Activated gamma-delta T cell treated with anti-CD3 and anti-CD28 coated beads, Interleukin-2, amount 50 U/mL, for 16 hours (primary cell): ENCODE measurements at places on chromosomes 2 and 18.

GRCh38 chr2:84855731-84856130, 25.2 kb downstream of the TRABD2A start:
- DNase-seq: no peak

GRCh38 chr2:18701546-18701945, 112.2 kb upstream of the NT5C1B start:
- DNase-seq: no peak

- DNase-seq: no peak
These were observed 8.8 kb downstream of the HDAC4 start for GRCh38 chr2:239392072-239392357.

- DNase-seq: no peak
These were observed 111.4 kb downstream of the THADA start for GRCh38 chr2:43484323-43484930.

DNA sequence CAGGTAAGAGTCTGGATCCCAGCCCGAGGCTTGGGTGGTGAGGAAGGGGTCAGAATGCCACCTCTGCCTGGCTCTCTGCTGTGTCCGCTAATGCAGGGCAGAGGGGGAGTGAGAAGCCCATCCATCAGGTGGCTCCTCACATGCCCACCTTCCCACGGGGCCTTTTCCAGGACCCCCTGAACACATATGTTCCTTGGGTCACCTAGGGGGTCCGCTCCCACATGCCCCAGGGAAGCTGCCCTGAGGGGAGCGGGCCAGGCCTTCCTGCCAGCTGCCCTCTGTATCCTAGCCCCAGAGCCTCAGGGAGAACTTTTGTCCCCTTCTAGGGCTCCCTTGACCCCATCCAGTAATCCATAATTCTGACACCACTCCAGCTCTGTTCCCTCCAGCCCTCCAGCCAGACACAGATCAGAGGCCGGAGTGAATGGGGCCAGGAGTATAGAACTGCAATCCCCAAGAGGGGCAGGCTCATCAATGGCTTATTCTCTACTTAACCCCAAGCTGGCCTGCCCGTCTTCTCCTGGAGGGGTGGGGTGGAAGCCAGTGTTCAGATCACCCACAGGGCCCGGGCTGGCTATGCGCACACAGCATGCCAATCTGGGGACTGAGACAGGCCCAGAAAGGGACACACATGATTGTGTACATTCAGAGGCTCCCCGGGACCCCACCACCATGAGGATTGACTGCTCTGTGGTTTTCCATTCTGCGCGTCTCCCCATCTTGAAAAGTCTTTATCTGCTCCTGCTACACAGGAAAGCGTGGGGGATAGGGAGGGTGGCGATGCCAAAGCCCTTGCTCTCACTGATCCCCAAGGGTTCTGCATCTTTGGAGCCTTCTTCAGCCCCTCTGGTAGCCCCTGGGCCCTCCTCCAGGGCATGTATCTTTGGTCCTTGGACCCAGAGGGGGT, 1.1 kb downstream of the EMILIN1 start:
- DNase-seq: no peak

DNA sequence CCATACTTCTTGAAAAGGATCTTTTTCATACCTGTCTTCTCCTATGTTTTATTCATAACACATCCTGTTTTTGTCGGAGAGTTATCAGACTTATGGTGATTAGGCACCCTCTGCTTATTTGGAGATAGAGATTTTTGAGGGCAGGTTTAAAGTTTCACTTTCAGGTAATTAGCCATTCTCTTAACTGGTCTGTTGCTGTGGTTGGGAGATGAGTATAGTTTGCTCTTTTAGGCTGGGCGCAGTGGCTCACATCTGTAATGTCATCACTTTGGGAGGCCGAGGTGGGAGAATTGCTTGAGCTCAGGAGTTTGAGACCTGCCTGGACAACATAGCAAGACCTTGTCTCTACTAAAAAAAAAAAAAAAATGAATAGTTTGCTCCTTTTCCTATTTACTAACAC, 25.3 kb downstream of the SFTPB start:
- no peak for DNase-seq

DNA sequence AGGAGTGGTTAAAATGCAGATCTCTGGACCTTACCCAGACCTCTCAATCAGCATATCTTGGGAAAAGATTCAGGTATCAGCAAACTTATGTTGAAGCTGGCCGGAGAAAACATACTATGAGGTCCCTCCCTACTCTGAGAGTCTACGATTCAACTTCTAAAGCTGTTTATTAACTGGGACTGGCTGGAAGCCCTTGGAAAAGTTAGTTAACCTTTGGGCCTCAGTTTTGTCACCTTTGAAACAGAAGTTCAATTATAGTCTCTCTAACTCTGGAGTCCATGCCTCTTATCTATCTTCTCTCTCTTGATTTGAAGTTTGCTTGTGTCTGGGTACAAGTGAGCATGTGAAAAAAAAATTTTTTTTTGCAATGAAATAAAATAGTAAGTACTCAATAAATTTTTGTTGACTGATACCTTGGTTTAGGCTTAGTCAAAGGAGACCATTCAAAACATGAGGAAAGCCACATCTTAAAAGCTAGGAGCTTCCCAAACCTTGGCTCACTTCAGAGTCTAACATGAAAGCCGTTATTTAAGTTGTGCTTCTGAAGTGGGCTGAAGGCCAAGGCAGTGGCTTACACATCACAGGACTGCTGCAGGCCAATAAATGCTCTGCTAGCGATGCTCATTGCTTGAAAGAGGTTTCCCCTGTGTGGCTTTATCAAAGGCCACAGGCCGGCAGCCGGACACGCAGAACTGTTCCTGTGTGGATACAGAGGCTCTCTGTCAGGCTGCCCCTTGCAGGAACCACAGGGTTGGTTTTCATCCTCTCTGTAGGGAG, 110.6 kb upstream of the FAM136A start:
- no peak for DNase-seq

DNA sequence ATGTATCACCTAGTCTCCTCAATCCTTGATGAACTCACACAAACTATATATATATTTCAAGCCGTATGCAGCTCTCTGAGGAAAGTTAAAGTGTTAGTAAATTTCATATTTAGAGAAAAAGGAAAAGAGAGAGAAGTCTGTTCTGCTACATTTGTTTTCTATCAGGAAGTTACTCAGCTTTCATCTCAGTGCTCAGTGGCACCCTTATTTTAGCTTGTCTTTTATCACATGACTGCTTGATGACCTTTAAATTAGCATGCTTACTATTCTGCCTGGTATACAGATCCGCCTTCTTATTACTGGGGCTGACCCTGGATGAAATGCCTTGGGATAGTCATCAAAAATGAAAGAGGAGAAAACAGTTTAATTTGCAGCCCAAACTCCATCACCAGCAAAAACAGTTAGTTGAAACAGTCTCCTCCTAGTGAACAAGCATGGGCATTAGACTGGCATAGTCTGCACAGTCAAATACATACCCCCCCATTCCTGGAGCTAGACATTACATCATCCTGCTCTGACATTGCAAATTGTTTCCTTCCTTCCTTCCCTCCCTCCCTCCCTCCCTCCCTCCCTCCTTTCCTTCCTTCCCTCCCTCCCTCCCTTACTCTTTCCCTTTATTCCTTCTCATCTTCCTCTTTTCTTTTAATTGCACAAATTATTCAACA, 215.7 kb downstream of the TMEM182 start:
- no peak for DNase-seq

DNA sequence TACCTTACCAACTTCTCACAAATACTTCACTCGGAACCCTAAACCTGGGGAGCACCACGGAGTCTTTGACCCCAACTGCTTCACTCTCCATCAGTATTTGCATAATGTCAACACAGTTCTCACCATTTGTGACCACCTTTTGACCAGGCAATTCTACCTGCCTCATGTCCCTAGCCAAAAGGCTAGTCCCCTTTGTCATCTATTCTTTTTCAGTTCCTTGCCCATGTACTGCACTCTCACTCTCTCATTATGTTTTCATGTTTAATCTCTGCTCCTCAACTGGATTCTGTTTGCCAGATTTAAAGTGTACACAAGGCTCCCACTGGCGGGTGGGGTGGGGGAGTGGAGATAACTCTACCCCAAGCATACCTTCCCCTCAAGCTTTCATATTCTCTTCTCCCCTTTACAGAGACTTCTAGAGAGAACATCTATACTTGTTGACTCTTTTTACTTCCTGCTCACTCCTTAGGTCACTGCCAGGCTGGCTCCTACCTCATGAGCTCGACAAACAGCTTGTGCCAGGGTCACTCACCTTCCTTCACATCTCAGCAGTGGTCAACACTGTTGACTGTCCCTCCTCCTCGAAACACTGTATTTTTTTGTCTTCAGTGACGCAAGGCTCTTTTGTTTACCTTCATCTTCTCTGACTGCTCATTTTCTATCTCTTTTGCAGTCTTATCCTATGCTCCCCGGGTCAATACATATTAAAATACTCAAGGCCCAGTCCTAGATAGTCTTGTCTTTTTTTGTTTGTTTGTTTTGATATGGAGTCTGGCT, 88.7 kb upstream of the MAP4K3 start:
- DNase-seq: no peak

GRCh38 chr2:185643434-185643833, 95.2 kb upstream of the FSIP2 start:
- no peak for DNase-seq

DNA sequence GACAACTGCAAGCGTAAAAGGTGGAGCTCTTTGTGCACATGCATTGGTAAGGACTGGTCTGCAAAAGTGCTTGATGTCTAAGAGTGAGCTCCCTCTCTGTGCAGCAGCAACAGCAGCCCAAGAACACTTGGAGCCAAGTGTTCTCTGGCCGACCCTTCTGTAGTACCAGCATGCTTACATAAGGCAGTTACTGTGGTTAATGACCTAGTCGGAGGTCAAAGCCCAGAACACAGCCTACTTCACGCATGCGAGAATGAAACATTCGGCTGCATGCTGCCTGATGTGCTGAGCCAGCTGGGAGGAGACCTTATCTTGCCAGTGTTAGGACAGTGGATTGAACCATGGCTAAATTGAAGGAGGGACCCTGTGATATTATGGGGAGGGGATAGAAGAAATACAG, 21.3 kb downstream of the NCAPH start:
- no peak for DNase-seq

- DNase-seq: no peak
These were observed 14.2 kb downstream of the STK39 start for GRCh38 chr2:168233166-168233565.

DNA sequence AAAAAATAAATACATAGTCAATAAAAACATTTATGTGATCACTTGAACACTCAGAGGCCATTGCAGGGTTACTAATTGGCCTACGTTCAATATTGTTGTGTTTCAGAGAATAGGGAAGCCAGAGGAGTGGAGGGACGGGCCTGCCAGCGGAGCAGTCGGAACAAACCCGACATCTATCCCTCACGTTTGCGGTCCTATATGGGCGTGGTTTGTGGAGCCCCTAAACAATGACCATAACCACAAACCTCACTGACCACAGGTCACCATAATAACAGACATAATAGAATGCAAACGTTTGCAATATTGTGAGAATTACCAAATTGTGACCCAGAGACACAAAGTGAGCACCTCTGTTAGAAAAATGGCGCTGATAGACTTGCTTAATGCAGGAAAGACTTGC, 19.5 kb upstream of the ZNF516 start:
- DNase-seq: no peak

DNA sequence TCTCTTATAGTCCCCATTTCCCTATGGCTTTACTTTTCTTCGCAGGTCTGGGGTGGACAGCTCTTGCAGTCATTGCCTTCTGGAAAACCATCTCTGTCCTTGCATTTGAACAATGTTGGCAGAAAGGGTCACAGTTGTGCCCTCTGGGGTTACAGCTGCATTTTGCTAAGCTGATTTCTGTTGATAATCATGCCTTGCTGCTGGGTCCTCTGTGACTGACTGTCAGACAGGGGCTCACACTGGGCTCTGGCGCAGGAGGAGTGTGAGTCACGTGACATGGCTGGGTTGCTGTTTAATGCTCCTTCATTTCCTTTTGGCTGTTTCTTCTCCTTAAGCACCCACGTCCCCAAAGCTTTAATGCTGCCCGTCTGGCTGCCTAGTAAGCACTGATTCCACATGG, 196.6 kb upstream of the LHCGR start:
- no peak for DNase-seq

DNA sequence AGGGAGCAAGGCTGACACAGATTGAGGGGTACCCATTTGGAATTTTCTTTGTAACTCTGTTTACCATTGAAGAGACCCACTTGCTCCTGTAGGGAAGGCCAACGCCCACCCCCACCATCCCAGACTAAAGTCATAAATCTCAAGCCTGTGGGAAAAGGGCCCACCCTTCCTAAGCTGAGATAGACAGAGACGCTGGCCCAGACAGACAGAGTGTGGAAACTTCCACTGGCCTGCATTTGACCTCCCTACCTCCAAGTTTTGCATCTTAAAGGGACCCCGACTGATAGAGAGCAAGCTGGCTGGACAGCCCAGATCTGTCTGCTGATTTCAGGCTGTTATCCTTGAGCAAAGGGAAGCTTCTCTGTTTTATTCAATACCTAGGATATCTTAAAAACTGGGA, 48.2 kb upstream of the SLC14A2 start:
- DNase-seq: no peak

GRCh38 chr2:45912109-45912508, 260.6 kb downstream of the PRKCE start:
- DNase-seq: no peak

DNA sequence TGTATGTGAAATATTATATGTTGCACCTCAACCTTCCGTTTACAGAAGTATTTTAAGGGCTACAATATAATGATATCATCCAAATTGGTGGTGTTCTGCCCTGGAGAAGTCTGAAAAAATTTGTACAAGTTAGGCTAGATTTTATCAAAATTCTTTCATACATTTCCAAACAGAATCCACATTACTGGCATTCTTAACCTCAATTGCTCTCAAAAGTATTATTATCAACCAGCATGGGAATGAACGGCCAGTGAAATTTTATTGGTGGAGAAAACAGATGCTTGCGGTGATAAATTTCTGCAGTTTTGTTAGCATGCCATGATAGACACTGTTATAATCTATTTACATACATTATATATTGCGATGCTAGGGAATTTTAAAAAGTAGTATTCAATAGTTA, 88.3 kb upstream of the TFPI start:
- no peak for DNase-seq

- no peak for DNase-seq
These were observed 81.3 kb downstream of the CDC42EP3 start for GRCh38 chr2:37590119-37590571.

GRCh38 chr2:40955635-40956034, 503.7 kb upstream of the SLC8A1 start:
- DNase-seq: no peak

DNA sequence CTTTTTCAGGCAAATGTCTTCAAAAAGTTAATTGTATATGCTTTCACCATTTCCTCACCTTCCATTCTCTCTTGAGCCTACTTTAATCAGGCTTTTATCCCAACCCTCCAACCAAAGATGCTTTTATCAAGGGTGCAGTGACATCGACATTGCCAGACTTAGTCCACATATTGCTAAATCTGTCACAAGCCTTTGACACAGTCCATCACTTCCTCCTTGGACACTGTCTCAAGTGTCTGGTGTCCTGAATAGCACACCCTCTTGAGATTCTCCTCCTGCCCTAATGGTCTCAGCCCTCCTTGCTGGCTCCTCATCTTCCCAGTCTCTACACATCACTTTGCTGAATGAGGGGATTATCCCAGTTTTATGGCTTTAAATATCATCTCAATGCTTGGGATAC, 147.5 kb upstream of the SLC39A10 start:
- DNase-seq: no peak
